ENCODE measurements at places on chromosomes 3 and 15.

DNA sequence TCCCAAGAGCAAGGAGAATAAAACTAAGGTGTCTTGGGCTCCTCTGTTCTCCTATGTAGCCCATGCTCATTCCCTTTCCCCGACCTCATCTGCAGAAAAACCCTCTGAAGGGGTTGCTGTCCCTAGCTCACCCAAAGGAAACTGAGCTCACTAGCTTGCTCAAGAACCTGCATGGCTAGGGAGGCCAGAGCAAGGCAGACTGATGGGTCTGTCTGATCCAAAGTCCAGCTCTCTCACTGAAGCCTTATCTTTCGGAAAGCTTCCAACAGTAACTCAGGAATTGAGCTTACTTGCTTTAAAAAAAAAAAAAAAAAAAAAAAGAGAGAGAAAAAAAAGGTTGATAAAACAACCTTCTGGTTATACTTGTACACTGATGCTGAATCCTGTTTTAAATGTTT lies 141.4 kb upstream of the TOPAZ1 start:
- no peak for DNase-seq

GRCh38 chr15:56877255-56877970 lies 41.0 kb upstream of the TCF12 start:
- DNase-seq = no peak

DNA sequence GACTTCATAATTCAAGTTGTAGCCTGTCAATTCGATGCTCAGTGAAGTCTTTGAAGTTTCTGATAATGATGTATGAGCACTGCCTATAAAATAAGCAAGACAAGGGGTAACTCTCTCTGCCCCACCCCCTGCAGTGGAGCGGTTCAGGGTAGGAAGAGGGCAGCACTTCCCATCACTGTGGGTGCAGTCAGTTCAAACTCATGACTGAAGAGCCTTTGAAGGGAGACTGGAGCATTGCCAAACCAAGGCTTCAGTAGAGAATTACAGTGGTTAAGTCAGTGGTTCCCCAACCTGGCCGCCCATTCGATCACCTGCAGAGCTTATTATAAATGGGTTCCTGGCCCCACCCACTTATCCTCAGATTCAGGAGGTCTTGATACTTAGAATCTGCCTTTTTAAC lies 190.6 kb downstream of the SHQ1 start:
- DNase-seq = no peak

GRCh38 chr3:129315223-129315997 lies 36.7 kb downstream of the HMCES start:
- peak; percentile 63 for DNase-seq
